Myocyte (in vitro differentiated cells): ENCODE measurements at places on chromosomes 7 and 10. TPM values are rescaled to one million over a fixed set of nuclear protein-coding genes. Genes with fewer than 3 reads are reported as not detected.

The RAMP3 gene
- not detected in 2 replicates for total RNA-seq

- DNase-seq, result no peak
These were observed 37.2 kb upstream of the EPC1 start for GRCh38 chr10:32384171-32384570.

The ANKRD30A gene
- not detected in 2 replicates for total RNA-seq

DNA sequence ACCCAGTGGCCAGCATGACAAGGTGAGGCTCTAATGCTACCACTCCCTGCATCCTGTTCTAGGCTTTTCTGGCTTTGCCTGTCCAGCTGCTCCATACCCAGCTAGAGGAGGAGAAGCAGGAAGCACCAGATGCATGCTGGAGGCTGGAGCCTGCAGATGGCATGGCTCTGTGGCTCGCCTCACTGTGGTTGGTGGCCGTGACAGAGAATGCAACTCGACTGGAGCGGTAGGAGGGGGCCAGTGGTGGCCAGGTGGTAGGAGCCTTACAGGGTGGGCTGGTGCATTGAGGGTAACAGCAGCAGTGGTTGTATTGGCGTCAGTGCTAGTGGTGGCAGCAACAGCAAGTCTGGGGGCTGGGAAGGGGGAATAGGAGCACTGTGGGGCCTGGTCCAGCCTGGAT is 128.6 kb downstream of the ZNF248 start:
- DNase-seq, result no peak

- DNase-seq, result peak; percentile 64
These were observed 67.9 kb downstream of the CDK1 start for GRCh38 chr10:60846173-60846572.
